ENCODE measurements at places on chromosomes 1 and 21. TPM values are rescaled to one million over a fixed set of nuclear protein-coding genes. Genes with fewer than 3 reads are reported as not detected.

- peak; percentile 13 for DNase-seq
Observed at GRCh38 chr1:55233145-55233777, 18.1 kb upstream of the USP24 start.

DNA sequence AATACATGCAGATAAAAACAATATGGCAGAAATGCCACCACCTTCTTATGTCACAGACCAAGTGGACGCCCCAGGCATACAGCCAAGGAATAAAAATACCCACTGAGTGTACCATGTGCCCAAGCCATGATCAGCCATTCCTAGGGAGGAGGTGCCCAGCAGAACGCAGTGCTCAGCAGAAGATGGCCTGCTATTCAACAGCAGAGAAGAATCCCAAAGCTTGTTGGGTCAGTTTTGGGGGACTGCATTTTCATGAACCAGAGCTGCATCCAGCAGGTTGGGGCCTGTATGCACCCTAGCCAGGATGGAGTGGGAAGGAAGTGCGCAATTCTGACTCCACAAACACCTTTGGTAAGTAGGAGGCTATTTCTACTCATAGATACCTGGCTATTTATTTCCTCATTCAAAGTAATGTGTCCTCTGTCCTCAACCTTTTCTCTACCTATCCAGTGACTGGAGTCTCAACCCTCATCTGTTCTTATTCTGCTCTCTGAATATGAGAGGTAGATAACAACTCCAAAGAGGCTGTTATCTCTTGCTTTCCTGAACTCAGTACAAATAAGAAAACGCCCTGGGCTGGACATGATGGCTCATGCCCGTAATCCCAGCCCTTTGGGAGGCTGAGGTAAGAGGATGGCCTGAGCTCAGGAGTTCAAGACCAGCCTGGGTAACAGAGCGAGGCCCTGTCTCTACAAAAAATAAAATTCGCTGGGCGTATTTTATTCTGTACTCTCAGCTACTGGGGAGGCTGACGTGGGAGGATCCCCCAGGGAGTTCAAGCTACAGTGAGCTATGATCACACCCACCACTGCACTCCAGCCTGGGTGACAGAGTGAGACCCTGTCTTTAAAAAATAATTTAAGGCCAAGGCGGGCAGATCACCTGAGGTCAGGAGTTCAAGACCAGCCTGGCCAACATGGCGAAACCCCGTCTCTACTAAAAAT, 2.5 kb upstream of the PLEKHM2 start:
- DNase-seq = no peak

DNA sequence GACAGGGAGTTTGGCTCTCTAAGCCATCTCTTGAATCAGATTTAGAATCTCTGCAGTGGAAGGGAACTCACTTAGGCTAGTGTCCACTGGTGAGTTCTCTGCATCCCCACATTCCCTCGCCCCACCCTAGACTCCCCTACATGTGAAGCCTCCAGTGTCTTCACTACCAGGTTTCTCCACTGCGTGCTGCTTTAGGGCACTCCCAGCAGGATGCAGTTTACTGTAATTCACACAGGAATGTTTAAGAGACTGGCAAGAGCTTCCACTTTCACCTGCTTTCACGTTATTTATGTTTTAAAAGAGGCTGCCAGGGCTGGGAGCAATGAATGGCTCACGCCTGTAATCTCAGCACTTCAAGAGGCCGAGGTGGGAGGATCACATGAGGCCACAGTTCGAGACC, 60.2 kb downstream of the KAZN start:
- no peak for DNase-seq

GRCh38 chr1:193929374-193930033, 743.1 kb upstream of the B3GALT2 start:
- peak; percentile 11 for DNase-seq

DNA sequence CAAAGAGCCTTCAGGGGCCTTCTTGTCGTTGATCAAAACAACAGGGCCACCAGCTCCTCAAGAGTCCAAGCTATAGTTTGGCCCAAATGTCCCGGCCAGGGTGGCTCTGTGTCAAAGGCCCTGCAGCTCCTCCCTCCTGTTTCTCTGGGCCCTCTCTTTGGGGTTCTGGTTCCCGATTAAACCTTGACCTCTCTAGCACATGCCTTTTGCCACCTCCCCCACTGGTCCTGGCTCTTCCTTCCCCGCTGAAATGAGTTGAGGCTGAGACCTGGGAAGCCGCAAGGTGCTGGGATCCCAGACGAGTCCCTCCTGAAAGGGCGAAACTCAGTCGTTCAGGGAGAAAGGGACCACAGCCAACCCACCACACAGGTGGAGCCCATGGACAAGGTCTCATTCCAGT, 56.9 kb downstream of the CASZ1 start:
- DNase-seq = no peak

- no peak for DNase-seq
Observed at GRCh38 chr21:36718951-36719501, 20.1 kb downstream of the SIM2 start.

GRCh38 chr1:160291248-160292220, 6.6 kb upstream of the PEX19 start:
- peak; percentile 75 for DNase-seq

GRCh38 chr1:88013485-88013884, 670.6 kb upstream of the PKN2 start:
- peak; percentile 14 for DNase-seq

- no peak for DNase-seq
Observed at GRCh38 chr1:208166340-208167138, 77.6 kb downstream of the PLXNA2 start.

DNA sequence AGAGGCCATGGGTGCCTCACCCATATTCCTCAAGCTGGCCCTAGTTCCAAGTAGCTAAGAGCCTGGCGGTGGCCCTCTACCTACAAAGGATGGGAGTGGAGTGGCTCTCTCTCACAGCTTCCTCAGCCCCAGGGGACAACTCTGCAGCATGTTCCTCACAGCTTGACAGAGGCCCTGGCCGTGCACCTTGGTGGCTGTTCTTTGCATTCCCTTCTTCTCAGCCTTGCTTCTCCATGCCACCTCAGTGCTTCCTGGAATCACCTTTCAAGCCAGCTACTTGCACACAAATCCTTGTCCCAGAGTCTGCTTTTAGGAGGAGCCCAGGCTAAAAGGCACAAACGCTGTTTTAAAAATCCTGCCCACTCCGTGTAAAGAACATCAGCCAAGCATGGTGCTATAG, 69.0 kb upstream of the DIRAS3 start:
- no peak for DNase-seq

- no peak for DNase-seq
Observed at GRCh38 chr1:99292886-99293285, 28.6 kb downstream of the PLPPR4 start.

DNA sequence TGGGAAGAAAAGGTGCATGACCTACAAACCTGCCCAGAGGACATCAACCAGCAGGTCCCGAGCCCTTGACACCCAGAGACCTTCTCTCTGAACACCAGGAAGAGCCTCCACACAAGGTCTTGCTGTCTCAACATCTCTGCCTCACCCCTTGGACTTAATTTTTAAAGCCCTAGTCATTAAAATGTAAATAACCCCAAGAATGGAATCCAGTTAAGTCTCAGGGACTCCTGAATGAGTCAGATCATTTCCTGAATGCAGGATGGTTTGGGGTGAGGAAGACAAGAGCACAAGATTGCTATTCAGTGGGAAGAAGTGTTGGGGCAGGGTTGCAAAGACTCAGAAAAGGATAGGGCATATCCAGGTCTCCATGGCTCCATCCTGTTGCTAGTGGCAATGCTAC, 17.8 kb upstream of the GRIK3 start:
- DNase-seq = no peak

DNA sequence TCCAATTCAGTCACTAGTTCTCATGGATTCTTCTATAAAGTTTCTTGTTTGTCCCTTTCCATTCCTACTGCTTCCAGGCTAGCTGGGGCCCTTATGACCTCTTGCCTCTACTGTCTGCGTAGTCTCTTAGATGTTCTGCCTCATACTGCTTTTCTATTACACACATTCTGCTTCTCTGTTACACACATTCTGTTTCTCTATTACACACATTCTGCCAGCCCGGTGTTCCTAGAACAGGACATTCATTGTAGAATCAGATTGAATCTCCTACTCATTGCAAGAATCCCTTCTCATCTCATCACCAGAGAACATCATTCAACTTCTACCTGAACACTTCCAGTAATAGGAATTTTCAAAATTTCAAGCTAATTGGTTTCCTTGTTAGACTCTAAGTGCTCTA, 69.3 kb upstream of the QSOX1 start:
- DNase-seq = no peak

- no peak for DNase-seq
Observed at GRCh38 chr1:205056956-205057568, 14.1 kb downstream of the CNTN2 start.

- DNase-seq = peak; percentile 7
Observed at GRCh38 chr1:3530926-3531818, 76.7 kb downstream of the ARHGEF16 start.

DNA sequence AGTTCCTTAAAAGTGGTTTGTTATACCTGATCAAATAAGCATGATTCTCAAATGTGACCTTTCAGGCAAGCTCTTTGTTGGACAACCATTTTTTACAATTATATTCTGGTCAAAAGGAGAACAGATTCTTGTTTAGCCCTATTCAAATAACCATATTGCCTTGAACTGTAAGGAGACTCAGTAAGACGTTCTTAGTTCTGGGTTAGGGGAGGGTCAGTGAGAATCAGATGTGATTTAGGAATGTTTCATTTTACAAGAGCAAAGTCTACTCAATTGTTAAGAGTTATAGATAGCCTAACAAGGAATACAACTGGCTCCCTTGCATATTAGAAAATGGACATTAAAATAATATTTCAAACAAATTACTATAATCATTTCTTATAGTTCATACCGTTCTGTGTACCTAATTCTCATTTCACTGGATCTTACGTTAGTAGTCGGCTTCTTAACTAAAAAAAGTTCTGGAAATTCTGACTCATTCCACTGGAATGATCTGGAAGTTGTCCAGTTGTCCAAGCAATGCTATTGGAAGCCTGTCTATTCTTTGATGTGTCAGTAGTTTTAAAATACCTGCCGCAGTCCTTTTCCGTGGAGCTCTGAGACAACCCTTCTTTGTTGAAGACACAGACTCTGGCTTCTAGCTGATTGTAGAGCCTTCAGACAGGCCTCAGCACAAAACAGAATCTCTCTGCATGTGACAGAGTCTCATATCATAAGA, 88.8 kb downstream of the MAST2 start:
- peak; percentile 89 for DNase-seq

DNA sequence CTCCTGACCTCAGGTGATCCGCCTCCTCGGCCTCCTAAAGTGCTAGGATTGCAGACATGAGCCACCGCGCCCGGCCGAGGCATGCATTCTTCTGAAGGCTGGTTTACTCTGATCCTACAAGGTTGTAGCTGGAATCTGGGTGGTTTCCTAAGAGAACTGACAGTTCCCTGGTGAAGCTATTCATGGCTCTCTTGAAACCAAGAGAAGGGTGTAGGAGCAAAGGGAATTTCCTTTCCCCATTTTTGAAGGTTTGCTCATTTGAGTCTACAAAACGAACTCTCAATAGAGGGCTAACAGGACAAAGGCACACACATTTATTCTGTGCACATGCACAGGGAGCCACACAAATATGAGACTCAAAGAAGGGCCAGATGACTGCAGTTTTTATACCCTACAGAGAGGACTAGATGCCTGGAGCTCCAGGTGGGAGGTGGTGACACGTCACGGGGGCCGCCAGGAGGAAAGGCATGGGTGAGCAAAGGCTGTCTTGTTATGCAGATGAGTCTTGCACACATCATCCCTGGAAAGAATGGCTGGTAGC, 49.5 kb upstream of the ERRFI1 start:
- DNase-seq = no peak

DNA sequence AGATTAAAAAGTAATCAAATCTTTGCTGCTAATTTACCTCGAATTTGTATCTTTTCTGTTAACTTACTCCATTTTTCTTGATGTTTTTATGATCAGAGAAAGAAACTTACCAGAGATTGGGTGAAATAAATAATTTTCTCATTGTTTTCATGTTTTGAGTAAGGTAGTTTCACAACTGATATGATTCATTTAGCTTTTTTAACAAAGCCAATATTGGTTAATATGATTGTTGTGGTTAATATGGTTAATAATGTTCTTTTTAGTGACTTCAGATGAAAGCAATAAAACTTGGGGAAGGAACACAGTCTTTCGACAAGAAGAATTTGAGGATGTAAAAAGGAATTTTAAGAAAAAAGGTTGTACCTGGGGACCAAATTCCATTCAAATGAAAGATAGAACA, 48.1 kb downstream of the MAP3K21 start:
- no peak for DNase-seq

DNA sequence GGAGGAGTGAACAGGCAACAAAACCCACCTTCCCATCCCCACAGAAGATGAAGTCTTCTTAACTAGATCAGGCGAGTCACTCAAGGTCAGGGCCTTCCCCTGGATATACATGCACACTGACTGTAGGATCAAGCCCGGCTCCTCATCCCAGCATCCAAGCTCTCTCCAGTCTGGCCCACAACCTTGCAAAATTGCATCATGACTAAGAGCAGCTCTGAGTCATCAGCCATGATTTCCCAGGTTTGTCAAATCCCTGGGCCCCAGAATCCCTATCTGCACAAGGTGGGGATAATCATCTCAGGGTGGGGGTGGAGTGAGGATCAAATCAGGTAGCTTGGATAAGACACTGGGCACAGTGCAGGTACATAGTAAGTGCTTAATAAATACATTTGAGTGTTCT, 199.3 kb upstream of the GRIK3 start:
- DNase-seq = no peak

DNA sequence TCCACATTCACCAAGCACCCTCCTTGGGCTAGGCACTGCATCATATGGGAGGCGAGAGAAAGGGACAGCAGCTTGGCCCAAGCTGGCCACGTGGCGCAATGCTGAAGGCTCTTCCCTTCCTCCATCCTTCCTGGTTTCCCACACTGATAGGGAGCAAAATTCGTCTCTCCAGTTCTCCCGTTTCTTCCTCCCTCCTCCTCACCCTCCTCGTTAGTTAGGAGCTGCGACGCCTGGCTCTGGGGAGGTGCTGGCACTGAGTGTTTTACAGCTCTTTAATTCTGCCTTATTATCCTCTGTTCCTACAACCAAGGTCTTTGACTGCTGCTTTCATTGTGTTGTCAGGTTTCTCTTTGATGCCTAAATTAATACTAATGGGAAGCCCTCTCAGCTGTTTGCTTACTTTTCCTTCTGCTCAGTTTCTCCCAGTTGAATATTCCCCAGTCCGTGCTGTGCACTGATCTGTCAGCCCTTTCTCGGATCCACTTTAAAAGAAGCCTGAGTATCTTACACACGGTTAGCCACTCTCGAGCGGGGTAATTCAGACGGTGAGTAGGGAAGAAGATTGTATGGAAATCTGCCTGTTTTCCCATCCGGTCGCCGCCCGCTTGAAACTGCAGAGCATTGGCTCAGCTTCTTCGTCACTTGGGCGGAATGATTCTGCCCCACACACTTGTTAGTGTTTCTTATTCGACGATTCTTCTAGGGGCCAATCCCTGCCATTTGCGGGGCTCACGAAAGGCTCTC, 56.2 kb upstream of the SMYD2 start:
- peak; percentile 40 for DNase-seq

Gene IPO9
- 44.5 TPM for polyA plus RNA-seq

Gene HES2
- 0.02 TPM for polyA plus RNA-seq

Gene PTGS2
- polyA plus RNA-seq = 5.2 TPM

Gene KCNE1
- 0.45 TPM for polyA plus RNA-seq

Gene G0S2
- polyA plus RNA-seq = 11.0 TPM

All from fibroblast of lung (primary cell).